Activated CD4-positive, alpha-beta memory T cell treated with anti-CD3 and anti-CD28 coated beads, Interleukin-2, amount 10 ng/mL, durations not matched to agents 7 days and 5 days (primary cell): ENCODE measurements at places on chromosomes 3 and 15. TPM values are rescaled to one million over a fixed set of nuclear protein-coding genes. Genes with fewer than 3 reads are reported as not detected.

ASB14 gene
- total RNA-seq, result not detected

AADACL2 gene
- total RNA-seq, result not detected

WDR73 gene
- total RNA-seq, result 17.6 TPM

UQCC5 gene
- 10.7 TPM for total RNA-seq

GOLGA6L4 gene
- total RNA-seq, result 2.3 TPM

GANC gene
- total RNA-seq, result 31.5 TPM

ARNT2 gene
- total RNA-seq, result not detected

NR2E3 gene
- not detected for total RNA-seq

DGKG gene
- 0.58 TPM for total RNA-seq

- DNase-seq, result no peak
- no peaks in the 10 kb centered on the region for H3K36me3 ChIP-seq
Observed at GRCh38 chr3:139281522-139282196, 62.2 kb upstream of the MRPS22 start.

DNA sequence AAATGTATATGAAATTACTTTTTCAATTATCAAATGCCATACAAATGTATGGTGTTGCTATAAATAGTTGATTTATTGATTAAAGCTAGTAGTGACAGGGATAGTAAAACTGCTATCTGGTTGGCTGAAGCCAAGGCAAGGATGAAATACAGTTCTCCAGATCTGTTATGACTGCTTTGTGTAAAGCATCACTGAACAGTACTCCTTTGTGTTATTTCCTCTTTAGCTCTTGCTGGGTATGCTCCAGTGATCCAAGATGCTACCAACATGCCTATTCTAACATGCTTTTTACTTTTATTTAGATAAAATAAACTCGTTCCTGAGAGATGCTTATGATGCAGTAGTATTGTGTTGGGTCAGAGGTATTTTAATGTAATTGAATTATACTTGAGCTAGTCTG, 12.4 kb upstream of the UBR1 start:
- H3K4me3 ChIP-seq, result no peak overlapping the region
- peaks cover 25% of the 10 kb centered on the region for H3K27me3 ChIP-seq
- H3K27ac ChIP-seq, result no peak overlapping the region
- H3K36me3 ChIP-seq, result peaks cover 2% of the 10 kb centered on the region

DNA sequence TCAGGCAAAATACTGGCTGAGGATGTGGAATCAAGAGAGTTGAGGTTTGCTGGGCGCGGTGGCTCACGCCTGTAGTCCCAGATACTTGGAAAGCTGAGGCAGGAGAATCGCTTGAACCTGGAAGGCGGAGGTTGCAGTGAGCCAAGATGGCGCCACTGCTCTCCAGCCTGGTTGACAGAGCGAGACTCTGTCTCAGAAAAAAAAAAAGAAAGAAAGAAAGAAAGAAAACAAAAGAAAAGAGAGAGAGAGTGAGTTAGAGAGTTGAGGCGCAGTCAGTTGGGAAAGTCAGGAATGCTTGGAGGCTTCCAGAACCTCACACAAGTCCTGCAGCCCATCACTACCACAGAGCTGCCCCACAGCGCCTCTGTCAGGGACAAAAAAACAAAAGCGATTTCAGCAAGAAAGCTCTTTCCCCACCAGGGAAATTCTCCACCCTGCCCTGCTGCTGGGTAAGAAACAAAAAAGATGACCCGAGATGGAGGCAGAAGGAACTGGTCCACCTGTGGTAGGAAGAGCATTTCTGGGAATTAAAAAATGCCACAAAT, 13.8 kb downstream of the HDC start:
- H3K36me3 ChIP-seq, result no peaks in the 10 kb centered on the region
- H3K4me3 ChIP-seq, result no peak overlapping the region
- H3K4me1 ChIP-seq, result peaks cover 52% of the 10 kb centered on the region
- no peak for DNase-seq
- no peak overlapping the region for H3K27ac ChIP-seq

DNA sequence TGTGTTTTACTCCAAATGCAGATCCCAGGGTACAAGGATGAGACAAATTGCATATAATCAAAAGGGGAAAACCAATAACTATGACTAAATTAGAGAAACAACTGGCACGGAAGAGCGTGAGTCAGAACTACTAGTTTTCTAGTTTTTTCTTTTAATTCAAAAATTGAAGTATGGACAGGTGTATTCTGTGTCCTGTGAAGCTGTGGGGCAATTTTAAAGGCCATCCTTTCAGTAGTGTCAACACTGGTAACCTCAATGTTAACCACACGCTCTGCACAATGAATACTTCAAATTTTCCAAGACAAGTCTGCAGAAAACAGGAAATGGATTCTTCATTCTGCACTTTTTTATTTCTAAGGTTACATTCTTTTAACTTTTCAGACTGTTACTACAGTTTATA, 32.5 kb upstream of the GOLGA8A start:
- peaks cover 7% of the 10 kb centered on the region for H3K4me1 ChIP-seq
- no peaks in the 10 kb centered on the region for H3K36me3 ChIP-seq
- no peak for DNase-seq
- H3K4me3 ChIP-seq, result no peak overlapping the region

- H3K4me1 ChIP-seq, result no peaks in the 10 kb centered on the region
- H3K27ac ChIP-seq, result no peak overlapping the region
- peaks cover 25% of the 10 kb centered on the region for H3K27me3 ChIP-seq
- H3K4me3 ChIP-seq, result no peak overlapping the region
Observed at GRCh38 chr3:189108067-189108466, 63.7 kb upstream of the TPRG1 start.

GRCh38 chr3:158794936-158795518, 6.8 kb upstream of the MFSD1 start:
- H3K27me3 ChIP-seq, result peaks cover 4% of the 10 kb centered on the region
- H3K36me3 ChIP-seq, result no peaks in the 10 kb centered on the region
- no peak overlapping the region for H3K27ac ChIP-seq

DNA sequence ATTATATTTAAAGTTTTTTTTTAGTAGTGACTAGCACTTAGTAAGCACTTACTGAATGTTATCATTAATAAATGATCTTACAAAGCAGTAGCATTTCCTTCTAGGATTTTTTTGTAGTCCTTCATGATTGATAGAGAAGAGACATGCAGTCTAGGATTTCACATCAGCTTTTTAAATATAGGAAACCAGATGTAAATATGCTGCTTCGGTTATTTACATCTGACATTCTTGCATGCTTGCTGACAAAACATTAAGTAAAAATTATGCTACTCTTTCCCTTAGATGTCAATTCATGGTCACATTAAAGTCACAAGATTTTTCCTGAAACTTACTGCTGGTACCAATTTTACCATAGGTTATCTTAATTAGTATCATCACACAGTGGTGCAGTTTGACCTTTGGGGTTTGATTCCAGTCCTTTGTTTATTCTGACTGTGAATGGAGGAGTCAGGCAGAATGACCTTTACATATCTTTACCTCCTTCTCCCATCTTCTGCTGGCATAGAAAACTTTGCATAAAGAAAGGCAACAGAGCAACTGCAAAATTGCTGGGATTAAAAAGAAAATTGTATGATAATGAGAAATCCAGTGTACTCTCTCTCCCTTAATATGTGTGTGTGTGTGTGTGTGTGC, 286.5 kb downstream of the LPP start:
- no peak overlapping the region for H3K4me3 ChIP-seq
- H3K27ac ChIP-seq, result peak overlapping the region; percentile 80
- H3K36me3 ChIP-seq, result peaks cover 50% of the 10 kb centered on the region

DNA sequence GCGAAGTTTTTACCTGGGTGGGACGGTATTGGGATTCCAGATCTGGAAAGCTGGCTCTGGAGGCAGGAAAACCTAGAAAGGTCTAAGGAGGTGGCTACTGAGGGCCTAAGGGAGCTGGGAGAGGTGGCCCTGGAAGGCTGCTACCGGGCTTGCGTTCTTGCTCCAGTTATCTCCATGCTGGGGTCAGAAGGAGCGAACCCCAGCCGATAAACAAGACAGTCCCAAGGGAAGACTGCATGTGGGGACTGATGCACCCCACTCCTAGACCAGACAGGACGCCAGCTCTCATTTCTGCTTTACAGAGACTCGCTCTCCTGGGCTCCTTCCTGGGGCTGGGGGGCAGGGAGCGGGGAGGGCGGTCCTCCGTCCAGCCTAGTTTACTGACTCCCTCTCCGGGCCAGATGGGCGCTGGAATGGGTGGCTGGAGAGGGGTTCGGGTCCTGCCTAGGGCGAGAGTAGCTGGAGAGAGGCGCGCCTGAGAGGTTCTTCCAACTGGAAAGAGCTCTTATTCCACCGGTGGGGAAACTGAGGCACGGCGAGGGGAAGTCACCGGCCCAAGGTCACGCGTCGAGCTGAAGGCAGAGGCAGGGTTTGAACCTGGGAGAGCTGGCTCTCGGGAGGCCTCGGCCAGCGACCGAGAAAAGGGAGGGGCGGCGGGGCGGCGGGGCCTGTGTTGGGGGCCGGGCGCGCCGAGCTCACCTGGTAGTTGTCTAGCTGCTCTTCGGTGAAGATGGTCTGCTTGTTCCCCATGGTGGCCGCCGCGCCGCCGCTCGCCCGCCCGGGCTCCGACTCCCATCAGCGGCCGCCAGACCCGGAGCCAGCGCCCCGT, 565 bp downstream of the CIB2 start:
- DNase-seq, result no peak
- peaks cover 23% of the 10 kb centered on the region for H3K4me1 ChIP-seq
- no peak overlapping the region for H3K27ac ChIP-seq

- H3K4me1 ChIP-seq, result no peaks in the 10 kb centered on the region
- DNase-seq, result no peak
- no peak overlapping the region for H3K27ac ChIP-seq
- no peaks in the 10 kb centered on the region for H3K36me3 ChIP-seq
Observed at GRCh38 chr3:90016555-90016954, 909.1 kb downstream of the EPHA3 start.

DNA sequence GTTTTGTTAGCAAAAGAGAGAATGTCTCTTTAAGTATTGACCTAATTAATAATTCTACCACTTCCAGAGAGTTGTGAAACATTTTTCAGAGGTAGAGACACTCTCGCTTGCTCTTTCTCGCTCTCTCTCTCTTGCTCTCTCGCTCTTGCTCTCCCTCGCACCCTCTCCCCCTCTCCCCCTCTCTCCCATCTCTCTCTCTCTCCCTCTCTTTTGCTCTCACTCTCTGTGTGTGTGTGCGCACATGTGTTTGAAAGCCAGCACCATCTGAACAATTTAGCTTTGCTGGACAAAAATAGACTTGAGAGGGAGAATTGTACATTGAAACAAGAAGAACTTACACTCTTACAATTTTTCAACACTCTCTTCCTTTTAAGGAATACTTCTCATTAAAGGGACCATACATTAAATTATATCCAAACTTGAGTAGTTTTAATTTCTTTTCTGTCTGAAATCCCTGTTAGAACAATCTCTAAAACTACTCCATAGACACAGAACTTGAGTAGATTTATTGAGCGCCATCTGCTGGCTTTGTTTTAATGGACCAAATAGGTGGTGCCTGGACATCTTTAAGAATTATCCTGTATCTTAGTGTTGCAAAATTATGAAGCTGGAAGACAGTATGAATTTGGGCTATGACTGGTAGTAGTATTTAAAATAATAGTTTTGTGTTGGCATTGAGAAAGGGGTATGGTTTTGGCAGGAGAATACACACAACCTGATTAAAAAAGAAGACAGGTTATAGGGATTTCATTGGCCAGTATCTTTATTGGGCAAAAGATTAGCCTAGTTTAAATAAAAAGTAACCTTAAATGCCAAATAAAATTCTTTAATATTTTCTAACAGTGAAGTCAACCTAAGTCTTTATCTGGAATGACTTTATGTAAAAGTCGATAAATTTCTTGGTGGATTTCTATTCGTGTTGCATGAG, 124.6 kb downstream of the AKAP13 start:
- H3K4me1 ChIP-seq, result peaks cover 42% of the 10 kb centered on the region
- no peaks in the 10 kb centered on the region for H3K27me3 ChIP-seq
- DNase-seq, result peak; percentile 39
- H3K4me3 ChIP-seq, result no peak overlapping the region
- H3K27ac ChIP-seq, result no peak overlapping the region

DNA sequence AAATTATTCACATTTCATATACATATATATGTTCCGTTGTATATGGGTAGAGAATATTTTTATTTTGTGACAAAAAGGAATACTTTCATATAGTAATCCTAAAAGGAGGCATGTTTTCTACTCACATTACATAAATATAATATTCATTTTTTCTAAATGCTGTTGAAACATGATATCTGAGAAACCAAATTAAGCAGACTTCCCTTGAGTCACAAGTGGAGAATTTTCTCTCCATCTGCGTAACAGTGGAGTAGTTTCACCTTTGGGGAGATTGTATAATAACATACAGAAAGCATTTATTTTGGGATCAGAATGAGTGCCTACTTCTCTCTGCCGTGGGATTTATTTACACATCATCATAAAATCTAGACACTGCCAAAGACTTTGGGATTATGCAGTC, 849.8 kb downstream of the NSUN3 start:
- no peaks in the 10 kb centered on the region for H3K27me3 ChIP-seq
- no peak overlapping the region for H3K27ac ChIP-seq
- no peaks in the 10 kb centered on the region for H3K4me1 ChIP-seq

- no peaks in the 10 kb centered on the region for H3K36me3 ChIP-seq
- H3K27ac ChIP-seq, result no peak overlapping the region
- no peak overlapping the region for H3K4me3 ChIP-seq
- H3K27me3 ChIP-seq, result no peaks in the 10 kb centered on the region
Observed at GRCh38 chr3:144821583-144821982, 850.0 kb downstream of the DIPK2A start.

DNA sequence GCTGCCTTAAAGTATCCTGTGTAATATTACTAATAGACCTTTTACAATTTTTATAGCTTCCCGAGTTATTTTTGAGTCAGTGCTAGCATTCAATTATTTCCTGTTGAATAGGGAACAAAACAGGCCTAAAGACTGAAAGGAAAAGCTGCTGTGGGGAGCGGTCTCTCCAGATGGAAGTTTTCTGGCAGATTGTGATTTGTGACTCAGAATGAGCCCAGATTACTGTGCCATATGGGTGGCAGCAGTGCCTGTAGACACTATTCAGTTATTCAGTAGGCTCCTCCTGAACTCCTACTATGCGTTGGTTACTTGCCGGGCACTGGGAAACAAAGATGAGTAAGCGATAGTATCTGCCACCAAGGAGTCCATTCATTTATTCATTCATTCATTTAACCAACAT, 211.8 kb downstream of the CHST2 start:
- H3K4me3 ChIP-seq, result no peak overlapping the region
- no peak overlapping the region for H3K27ac ChIP-seq
- no peaks in the 10 kb centered on the region for H3K27me3 ChIP-seq
- no peak for DNase-seq
- no peaks in the 10 kb centered on the region for H3K36me3 ChIP-seq

DNA sequence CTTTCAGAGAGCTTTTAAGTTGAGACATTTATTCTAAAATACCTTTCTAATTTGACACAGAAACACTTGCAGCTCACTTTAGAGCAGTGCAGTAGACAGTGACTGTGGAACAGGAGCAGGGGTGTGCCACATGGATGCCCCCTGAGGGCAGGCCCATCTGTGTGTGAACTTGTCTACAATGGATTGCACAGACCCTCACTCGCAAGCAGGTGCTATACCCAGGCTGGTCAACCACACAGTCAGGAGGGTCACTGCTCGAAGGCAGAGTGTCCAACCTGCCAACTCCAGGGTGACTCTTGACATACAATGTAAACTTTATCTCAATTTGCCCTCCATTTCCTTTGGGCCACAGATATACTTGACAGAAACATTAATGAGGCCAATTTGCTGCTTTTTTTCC, 437.2 kb downstream of the EPHB1 start:
- no peak overlapping the region for H3K27ac ChIP-seq
- no peak for DNase-seq
- no peaks in the 10 kb centered on the region for H3K4me1 ChIP-seq
- H3K27me3 ChIP-seq, result no peaks in the 10 kb centered on the region
- H3K36me3 ChIP-seq, result no peaks in the 10 kb centered on the region

- DNase-seq, result no peak
- no peak overlapping the region for H3K27ac ChIP-seq
- no peaks in the 10 kb centered on the region for H3K36me3 ChIP-seq
- H3K4me1 ChIP-seq, result peaks cover 9% of the 10 kb centered on the region
Observed at GRCh38 chr15:29032751-29033150, 147.0 kb downstream of the APBA2 start.
